EL (cell line): ENCODE measurements at places on chromosomes 12 and 14.

- DNase-seq, result no peak
Observed at GRCh38 chr12:48819986-48820725, 1.9 kb downstream of the CACNB3 start.

- DNase-seq, result no peak
Observed at GRCh38 chr12:27133022-27133590, 50.7 kb upstream of the C12orf71 start.

- peak; percentile 18 for DNase-seq
Observed at GRCh38 chr14:56199982-56200577, 81.9 kb downstream of the PELI2 start.

DNA sequence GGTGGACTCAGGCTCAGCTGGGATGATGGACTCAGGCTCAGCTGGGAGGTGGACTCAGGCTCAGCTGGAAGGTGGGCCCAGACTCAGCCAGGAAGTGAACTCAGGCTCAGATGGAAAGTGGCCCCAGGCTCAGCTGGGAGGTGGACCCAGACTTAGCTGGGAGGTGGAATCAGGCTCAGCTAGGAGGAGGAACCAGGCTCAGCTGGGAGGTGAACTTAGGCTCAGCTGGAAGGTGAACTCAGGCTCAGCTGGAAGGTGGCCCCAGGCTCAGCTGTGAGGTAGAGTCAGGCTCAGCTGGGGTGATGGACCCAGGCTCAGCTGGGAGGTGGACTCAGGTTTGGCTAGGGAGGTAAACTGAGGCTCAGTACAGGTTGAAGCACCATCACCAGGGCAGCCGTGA, 21.8 kb upstream of the C14orf180 start:
- no peak for DNase-seq

GRCh38 chr12:124403273-124403672, 108.4 kb downstream of the RFLNA start:
- no peak for DNase-seq

DNA sequence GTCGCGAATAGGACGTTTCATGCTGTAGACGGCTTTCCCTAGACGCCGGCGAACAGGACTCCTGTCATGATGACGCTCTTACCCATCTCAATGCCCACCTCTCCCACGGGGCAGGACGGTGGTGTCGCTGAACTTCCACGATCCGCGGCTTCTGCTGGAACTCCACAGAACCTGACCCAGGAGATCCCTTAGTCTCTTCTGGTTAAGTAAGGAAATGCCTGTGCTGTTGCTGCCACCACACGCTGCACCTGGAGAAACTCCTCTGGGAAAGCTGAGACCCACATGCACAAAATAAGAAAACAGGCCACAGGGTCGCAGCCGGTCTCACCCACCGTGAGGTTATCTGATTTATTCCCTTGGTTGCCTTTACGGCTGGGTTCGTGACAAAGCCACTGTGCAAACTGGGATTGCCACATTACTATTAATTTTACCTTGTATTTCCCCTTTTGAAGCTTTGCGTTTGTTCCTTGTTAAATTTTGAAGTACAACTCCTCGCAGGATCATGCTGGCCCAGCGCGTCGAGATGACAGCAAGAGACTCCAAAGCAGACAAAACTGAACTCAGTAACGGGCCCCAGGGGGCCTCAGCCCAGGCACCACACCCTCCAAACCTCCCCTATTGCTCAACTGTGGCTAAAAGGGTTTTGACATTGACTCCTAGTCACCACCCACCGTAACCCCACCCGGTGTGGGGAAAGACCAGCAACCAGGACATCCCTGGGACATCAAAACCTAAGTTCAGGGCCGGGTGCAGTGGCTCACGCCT, 9.2 kb upstream of the MMP17 start:
- no peak for DNase-seq

- peak; percentile 96 for DNase-seq
Observed at GRCh38 chr14:105481886-105482457, 4.7 kb upstream of the CRIP1 start.

DNA sequence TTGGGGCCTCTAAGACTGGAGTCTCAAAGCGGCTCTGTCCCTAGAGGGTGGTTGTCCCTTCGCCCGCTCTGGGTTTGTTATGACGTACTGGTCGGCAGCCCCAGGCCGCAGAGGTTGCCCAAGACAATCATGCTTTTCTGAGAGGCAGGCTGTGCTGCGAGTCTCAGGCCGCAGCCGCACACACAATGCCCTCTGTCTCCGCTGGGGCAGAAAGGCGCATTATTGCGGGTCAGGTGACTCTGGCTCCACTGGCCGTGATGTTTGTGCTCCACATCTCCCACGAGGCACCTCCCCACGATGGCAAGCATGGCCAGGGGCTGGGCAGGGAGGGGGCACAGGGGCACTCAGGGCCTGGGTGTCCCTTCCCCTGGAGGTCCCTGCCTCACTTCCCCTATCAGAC, 21.0 kb upstream of the PLEKHG3 start:
- DNase-seq, result no peak

DNA sequence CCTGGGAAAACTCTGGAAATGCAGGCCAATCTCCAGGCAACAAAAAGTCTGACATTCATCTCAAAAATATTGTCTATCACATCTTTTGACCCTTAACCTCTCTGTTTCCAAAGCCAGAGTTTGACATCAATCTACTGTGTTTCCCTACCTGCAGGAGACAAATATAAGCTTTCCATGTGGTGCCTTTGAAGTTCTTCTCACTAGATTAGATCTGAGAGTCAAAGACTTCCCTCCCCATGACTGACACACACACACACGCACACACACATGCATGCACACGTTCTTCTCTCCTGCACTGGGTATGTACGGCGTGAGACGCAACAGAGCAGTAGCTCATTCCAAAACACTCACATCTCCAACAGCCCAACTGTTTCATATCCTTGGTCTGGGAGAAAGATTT, 8.1 kb upstream of the ITPR2 start:
- DNase-seq, result no peak

GRCh38 chr12:111761706-111762105, 5.0 kb upstream of the ALDH2 start:
- no peak for DNase-seq

DNA sequence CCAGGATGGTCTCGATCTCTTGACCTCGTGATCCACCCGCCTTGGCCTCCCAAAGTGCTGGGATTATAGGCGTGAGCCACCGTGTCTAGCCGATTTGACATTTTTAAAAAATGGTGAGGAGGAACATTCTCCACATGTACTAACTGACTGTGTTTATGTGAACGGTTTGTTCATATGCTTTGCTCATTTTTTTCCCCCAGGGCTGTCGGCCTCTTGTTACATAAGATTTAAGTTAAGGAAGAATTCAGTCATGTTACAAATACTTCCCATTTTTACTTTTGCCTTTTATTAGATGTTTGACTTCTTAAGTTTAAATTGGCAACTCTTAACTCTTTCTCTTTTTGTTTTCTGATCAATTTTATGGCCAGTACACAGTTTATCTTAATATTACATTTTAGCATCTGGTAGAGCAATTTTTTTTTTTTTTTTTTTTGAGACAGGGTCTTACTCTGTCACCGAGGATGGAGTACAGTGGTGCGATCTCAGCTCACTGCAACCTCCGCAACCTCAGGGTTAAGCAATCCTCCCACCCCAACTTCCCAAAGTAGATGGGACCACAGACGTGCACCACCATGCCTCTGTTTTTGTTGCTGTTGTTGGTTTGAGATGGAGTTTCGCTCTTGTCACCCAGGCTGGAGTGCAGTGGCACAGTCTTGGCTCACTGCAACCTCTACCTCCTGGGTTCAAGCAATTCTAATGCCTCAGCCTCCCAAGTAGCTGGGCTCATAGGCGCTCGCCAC, 9.6 kb downstream of the GNS start:
- no peak for DNase-seq
